ENCODE measurements at places on chromosomes 4 and X.

DNA sequence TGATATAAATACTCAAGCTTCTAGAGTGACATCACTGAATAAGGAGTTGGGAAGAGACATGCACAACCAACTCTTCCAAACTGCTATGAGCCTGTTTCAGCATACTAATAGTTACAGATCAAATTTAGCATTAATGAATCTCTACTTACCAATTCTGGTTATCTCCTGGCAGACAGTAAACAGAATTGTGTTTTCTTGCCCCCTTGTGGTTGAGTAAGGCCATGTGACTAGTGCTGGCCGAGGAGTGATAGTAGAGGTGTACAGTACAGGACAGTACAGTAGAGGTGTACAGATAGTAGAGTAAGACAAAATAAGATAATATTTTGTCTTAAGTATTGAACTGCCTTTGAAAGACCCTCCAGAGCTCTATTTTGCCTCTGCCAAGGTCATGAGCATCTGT, 681.4 kb downstream of the GABRG1 start:
- no peaks in the 10 kb centered on the region for H3K27me3 ChIP-seq
- no peak overlapping the region for H3K4me3 ChIP-seq
- no peak overlapping the region for H3K27ac ChIP-seq
- no peaks in the 10 kb centered on the region for H3K4me1 ChIP-seq
- DNase-seq, result no peak

DNA sequence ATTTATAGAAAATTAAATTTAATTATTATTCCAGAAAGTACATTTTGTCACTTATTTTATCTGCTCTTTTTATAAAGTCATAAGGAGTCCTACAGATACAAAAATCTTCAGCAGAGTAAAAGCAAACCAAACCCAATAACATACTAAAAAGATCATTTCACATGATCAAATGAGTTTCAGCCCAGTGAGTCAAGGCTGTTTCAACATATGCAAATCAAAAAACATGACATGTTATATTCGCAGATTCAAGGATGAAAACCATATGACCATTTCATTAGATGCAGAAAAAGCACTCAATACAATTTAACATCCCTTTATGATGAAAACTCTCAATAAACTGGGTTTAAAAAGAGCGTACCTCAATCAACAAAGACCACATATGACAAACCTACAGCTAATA, 214.3 kb downstream of the FAT4 start:
- no peak for DNase-seq
- H3K36me3 ChIP-seq, result no peaks in the 10 kb centered on the region
- no peak overlapping the region for H3K27ac ChIP-seq
- no peak overlapping the region for H3K4me3 ChIP-seq

DNA sequence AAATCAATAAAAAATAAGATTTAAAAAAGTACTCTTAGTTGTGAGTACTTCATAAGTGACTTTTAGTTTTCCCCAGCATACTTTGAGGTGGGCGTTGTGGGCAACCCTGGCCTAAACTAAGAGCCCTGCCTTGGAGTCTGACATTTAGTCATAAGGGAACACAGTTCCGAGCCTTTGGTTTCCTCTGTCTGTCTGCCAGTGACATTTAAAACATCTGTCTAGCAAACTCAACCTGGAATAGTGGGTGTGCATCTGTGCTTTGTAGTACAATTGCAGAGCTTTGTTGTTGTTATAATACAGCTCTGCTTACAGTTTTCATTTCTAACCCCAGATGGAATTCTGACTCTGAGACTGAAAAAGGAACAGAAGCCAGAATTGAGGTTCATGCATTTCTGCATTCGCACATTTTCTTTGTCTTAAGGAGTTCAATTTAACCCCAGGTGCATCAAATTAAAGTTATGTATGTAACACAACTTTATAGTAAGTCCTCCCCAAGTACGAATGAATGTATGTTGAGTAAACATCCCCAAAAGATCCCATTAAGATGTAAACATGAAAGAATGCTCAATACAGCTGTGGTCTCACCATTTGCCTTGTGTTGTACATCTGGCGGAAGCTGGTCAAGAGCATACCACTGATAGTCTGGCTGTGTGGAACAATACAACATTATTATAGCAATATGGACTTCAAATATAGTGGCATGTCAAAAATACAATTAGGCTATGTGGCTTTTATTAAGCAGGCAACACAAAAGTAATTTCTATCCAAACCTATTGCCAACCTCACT, 25.9 kb downstream of the TNIP3 start:
- no peak overlapping the region for H3K27ac ChIP-seq
- no peak overlapping the region for H3K4me3 ChIP-seq
- H3K27me3 ChIP-seq, result no peaks in the 10 kb centered on the region
- H3K4me1 ChIP-seq, result no peaks in the 10 kb centered on the region
- DNase-seq, result no peak
- no peaks in the 10 kb centered on the region for H3K36me3 ChIP-seq

DNA sequence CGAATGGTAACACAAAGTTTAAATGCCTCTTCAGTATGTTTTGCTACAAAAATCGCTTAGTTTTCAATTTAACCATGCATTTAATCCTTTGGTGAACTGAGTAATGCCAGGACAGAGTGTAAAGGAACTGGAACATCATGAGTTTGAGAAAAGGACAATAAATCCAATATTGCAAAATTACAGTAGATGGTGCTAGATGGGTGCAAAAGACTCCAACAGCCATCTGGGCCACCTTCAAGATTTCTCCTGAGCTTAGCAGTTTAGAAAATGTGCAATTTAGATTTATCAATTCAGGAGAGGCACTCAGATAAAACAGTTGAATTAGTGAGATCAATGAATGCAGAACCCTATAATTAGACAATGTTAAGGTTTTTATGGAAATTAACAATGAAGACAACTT, 33.2 kb upstream of the MID1IP1 start:
- H3K27me3 ChIP-seq, result no peaks in the 10 kb centered on the region
- H3K27ac ChIP-seq, result no peak overlapping the region
- no peak overlapping the region for H3K4me3 ChIP-seq
